ENCODE measurements at places on chromosomes 12 and 14.
A peak's percentile ranks its signal among the peaks of the same experiment; 100 is the strongest.

- DNase-seq, result no peak
Observed at GRCh38 chr12:72876092-72876491, 603.9 kb downstream of the TRHDE start.

DNA sequence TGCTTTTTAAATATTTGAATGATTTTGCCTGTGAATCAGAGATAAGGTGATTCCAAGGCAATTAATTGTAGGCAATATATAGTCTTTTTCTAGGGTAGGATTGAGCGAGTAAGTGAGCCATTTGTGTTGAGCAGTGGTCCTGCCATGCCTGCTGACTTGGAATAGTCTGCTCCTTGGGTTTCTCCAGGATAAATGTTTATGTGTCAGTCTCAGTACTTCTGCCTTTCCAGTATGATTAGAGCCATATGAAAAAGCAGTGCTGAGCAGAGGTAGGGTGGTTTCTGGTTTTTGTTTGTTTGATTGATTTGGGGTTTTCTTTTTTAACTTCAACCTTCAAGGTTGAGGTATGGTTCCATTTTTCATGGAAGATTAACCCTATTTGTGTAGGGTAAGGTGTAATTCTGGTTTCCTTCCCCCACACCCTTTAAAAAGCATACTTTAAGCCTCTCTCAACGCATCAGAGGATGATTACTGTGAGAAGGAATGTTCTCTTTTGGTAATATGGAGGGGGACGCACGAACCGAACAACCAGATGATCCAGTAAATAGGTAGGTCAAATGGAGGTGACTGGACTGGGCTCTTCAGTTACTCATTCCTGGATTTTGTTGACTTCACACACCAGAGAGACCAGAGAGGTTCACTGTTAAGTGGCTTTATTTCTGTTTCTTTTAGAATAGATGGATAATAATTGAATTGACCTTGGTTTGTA is 22.7 kb downstream of the FRMD6 start:
- DNase-seq, result no peak

GRCh38 chr12:32201096-32201495 is 94.4 kb downstream of the BICD1 start:
- DNase-seq, result no peak

- DNase-seq, result peak; percentile 84
Observed at GRCh38 chr12:49347311-49348193, 864 bp downstream of the DNAJC22 start.

DNA sequence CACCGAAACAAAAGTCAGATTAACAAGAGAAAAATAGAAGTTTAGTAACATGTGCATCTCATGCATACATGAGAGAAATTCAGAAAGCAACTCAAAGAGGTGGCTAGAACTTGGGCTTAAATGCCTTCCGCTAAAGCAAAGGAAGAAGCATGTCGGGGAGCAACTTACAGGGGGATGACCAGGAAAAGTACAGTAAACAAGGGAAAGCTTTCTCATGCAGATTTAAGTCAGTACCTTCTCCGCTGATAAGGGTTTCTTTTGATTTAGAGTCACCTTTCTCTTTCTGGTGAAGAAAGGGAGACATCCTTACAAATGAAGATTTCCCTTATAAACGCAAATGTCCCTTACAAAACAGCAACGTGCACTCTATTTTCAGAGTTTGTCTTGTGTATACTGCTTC is 6.0 kb upstream of the RNASE6 start:
- no peak for DNase-seq

GRCh38 chr12:126268222-126268621 is 1203.0 kb downstream of the AACS start:
- no peak for DNase-seq

- DNase-seq, result peak; percentile 16
Observed at GRCh38 chr14:69346710-69347109, 51.4 kb downstream of the ERH start.

DNA sequence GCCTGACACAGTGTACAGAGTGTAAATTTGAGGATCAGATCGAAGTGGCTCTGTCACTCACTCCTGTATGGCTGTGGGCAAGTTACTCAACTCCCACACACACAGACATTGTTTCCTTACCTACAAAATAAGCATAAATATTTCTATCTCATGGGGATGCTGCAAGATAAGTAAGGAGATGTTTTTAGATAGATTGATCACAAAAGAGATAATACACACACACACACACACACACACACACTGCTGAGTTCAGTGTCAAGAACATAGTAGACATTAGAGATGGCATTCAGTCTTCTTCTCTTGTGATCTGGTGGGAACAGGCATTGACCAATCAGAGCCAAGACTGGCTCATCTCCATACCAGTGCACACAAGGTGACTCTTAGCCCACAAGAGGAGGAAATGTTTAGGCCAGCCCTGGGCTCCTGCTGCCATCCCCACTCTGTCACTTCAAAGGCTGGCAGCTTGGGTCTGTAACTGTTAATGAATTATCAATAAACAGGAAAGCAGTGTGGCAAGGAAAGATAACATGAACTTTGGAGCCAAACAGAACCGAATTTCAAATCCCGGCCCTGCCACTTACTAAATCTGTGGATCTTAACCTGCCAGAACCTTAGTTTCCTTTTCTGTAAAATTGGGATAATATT is 3.4 kb upstream of the RNASE8 start:
- DNase-seq, result no peak

GRCh38 chr12:54452628-54453027 is 20.8 kb downstream of the GTSF1 start:
- no peak for DNase-seq

GRCh38 chr12:107326237-107326636 is 232.9 kb upstream of the CRY1 start:
- DNase-seq, result no peak

DNA sequence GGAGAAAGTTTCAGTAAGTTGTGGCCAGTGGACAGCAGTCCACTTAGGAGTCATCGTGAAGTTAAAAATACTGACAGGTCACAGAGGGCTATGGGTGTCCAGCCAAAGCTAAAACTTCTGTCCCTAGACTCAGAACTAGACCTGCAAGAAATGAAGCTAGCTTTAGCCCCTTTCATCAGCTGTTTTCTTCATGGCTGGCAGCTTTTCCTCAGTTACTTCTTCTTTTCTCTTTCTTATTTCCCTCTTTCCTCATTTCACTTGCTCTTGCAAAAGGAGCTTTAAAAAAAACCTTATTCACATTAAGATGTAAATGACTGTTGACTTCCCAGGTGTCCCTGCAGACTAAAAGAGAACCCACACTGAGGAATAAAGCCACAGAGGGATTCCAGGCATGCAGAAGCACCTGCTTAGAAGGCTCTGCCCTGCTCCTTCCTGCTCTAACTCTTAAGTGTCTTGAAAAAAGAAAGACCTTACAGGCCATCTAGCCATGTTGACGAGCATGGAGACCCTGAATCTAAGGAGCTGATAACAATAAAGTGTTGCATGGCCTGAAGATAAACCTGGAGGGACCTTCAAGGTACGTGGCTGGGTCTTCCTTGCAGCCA is 69.7 kb upstream of the CCND2 start:
- DNase-seq, result no peak

- peak; percentile 88 for DNase-seq
Observed at GRCh38 chr12:111405859-111406473, at the start of gene SH2B3. Gene SH2B3, plus strand, starts transcription at chr12:111405923. Its CDS starts 12,223 bp downstream, at chr12:111418146.

GRCh38 chr14:70472253-70473159 is 20.5 kb downstream of the ADAM21 start:
- no peak for DNase-seq

DNA sequence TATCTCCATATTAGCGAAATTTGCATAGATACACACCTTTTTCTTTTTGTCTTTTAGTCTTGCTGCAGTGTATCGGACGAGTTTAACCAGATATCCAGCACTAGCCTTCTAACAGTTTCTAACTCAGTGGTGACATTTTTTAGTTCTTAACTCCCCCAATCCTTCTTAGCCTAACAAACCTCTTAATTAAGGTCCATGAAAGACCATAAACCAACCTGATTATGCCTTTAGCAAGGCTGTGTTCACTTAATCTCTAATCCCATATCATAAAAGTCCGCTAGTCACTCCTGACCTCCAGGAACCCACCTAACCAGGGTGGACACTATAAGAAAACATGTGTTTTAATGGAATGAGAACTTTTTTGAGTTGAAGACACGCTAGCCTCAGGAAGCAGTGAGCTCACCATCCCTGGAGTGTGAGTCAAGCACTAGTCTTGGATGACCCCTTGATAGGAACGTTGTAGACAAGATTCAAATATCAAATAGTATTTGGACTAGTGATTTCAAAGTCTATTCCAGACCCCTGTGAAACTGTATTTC is 9.5 kb downstream of the CDKN1B start:
- no peak for DNase-seq

GRCh38 chr12:46585854-46586621 is 213.5 kb upstream of the SLC38A2 start:
- DNase-seq, result peak; percentile 6

GRCh38 chr14:23284654-23285529 is 1.0 kb downstream of the HOMEZ start:
- DNase-seq, result no peak

DNA sequence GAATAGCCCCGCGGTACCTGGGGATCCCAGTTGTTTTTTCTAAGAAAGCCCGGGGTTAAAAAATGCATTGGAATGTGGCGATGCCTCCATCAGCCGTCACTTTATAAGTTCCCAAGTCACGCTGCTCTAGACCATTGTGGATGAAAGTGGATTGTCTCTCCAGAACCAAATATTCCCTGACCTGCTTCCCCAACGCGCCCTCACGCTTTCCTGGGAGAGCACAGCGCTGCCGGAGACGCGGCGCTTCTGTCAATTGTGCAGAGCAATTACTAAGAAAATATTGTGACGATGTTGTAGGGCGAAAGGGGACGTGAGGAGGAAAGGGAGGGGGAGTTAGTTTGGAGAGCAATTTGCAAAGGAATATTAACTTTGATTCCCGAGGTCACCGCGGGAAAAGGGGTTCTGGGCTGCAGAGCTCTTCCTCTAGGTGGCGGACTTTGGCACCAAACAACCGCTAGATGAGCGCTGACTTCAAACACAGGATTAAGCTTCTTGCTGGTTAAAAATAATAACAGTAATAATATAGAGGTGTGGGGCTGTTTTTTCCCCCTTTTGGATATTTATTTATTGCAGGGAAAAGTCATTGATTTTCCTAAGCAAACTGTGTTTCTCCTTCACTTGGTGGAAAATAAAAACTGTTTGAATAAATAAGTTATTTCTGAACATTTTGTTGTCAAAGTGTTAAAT is 9.6 kb upstream of the FOXG1 start:
- no peak for DNase-seq

DNA sequence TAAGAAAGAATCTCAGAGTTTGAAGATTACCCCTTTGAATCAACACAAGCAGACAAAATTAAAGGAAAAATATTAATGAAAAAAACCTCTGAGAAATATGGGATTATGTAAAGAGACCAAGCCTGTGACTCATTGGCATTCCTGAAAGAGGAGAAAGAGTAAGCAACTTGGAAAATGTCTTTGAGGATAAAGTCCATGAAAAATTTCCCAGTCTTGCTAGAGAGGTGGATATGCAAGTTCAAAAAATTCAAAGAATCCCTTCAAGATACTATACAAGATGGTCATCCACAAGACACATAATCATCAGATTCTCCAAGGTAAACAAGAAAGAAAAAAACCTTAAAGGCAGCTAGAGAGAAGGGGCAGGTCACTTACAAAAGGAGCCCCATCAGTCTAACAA is 13.3 kb downstream of the SLCO1B1 start:
- DNase-seq, result no peak

GRCh38 chr12:61490526-61491498 is 769.4 kb upstream of the USP15 start:
- no peak for DNase-seq

GRCh38 chr12:20370014-20370386 is 1.7 kb downstream of the PDE3A start:
- no peak for DNase-seq

DNA sequence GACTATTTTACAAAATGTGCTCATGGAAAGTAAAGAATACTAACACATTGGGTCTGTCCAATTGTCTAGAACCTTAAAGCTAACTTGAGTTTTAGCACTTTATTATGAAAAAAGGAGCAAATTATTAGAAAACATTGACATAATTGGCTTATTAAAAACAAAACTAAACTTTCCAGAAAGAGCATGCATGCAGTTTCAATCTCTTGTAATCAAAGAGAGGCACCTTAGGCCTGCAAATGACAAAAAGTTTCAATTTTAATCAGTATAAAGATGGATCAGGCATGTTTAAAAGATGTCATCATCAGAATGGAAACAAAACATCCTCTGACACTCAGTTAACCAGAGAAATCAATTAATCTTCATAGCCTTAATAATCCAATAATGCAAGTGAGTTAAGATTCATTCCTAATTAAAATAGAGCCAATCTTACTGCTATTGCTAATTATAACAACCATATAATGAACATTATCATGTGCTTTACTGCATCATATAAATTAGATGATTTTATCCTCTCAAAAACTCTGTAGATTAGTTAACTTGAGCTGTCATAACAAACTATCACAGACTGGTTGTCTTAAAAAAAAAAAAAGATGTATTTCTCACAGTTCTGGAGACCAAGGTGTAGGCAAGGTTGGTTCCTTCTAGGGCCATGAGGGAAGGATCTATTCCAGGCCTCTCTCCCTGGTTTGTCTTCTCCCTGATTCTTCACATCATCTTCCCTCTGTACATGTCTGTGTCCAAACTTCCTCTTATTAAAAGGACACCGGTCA is 131.4 kb downstream of the RPAP3 start:
- DNase-seq, result no peak

DNA sequence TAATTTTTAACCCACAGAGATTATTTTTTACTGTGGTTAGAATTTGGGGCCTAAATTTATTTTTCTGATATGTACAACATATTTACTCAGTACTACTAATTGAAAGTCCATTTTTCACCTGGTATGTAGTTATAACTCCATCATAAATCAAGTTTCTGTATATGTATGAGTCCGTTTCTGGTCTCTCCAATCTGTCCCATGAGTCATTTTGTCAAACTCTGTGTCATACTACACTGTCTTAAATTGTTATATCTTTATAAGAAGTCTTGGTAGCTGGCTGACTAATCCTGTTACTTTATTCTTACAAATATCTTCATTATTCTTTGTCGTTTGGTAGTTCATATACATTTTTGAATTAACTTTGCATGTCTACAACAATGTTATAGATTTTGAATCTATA is 344.0 kb downstream of the PDZRN4 start:
- DNase-seq, result no peak

- DNase-seq, result no peak
Observed at GRCh38 chr14:95256002-95256775, 63.5 kb downstream of the CLMN start.

- no peak for DNase-seq
Observed at GRCh38 chr12:22856178-22856577, 231.2 kb downstream of the ETNK1 start.

GRCh38 chr12:122847921-122848421 is 12.7 kb downstream of the HIP1R start:
- no peak for DNase-seq

DNA sequence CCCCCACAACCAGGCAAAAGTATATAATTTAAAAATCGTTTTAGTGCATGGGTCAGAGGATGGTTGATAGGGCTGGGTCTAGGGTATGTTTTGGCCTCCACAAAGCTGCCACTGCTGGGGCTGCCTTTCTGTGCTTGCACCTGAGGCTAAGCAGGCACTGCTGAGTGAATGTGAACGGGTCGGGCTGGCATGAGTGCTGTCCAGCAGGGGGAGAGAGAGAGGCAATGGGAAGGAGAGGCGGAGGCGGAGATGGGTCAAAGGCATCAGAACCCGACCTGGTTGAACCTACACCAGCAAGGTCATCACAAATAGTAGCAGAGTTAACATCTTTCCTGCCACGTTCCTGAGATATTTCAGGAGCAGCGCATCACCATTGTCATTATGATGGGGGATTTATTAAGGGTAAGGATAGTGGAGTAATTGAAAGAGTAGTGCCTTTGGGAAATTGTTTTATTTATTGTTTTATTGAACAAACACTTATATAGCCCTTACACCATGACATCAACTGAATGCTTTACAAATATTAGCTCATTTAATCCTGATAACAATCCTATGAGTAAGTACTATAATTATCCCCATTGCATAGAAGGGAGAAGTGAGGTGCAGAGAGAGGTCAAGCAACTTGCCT is 5.8 kb upstream of the NRXN3 start:
- DNase-seq, result peak; percentile 15
